ENCODE measurements at places on chromosomes 1 and 21.

DNA sequence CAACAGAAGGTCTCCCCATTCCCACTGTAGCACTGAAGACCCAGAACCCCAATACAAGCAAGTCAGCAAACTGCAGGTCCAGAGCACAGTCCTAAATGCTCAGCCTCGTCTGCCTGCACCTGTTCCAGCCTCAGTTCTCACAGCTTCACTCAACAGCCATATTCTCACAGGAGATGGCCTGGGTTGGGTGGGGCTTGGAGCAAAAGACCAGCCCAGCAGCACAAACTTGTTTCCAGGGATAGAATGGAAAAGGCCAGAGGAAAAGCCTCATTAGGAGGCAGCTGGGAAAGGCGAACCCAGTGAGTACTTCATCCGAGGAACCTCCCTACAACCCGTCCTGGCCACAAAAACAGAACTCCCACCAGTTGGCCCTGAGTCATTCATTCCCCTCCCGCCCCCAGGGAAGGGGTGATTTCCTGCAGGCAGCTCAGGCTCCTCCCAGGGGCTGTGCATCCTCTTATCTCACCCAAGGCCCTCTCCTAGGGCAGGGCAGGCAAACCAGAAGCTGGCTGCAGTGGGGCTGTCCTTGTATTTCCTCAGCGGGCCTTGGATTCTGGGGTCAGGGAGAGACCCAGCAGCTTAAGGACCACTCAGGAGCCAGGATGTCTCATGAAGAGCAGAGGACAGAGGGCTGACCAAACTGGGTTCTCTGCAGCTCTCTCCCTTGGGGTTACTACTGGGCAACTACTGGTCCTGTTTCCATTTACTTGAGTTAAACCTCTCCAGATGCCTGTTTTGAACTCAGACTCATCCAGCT, 7.4 kb upstream of the MPL start:
- DNase-seq: no peak

DNA sequence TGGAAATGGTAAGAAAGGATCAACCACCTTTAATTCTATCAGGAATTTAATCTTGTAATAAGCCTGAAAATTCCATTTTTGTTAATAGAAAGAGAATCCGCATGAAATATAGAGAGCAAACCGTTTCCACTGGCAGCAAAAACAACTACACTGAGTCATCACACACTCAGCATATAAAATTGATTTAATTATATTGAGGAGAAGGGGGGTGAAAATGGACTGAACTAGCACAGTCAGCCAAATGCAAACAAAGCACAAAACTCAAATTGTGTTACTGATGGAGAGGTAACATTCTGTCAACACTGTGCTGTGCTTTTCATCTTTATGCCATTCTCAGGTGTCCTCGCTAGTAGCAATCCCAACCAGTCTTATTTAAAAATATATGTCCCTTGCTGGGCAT, 1583.9 kb downstream of the MRPL39 start:
- no peak for DNase-seq

DNA sequence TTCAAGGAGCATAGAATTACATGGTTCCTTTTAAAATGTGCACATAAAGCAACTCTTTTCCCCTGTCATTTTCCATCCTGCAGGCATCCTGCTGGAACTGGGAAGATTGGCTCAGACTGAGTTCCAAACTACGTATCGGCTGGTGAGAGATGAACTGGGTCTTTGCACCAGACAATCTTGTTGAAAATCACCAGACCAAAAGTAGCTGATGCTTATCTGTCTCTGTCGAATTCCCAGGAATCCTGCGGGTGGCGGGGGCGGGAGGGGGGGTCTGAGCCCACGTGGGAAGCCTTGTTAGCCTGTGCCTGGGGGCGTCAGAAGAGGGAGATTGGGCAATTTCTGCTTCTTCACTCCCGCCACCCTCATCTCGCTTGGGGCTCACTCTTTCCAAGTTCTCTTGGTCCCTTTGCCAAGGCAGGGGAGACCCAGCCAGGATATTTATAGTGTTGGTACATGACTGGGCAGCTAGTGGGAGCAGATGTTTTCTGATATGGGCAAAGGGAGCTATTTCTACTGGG, 90.1 kb upstream of the SLC25A33 start:
- no peak for DNase-seq

DNA sequence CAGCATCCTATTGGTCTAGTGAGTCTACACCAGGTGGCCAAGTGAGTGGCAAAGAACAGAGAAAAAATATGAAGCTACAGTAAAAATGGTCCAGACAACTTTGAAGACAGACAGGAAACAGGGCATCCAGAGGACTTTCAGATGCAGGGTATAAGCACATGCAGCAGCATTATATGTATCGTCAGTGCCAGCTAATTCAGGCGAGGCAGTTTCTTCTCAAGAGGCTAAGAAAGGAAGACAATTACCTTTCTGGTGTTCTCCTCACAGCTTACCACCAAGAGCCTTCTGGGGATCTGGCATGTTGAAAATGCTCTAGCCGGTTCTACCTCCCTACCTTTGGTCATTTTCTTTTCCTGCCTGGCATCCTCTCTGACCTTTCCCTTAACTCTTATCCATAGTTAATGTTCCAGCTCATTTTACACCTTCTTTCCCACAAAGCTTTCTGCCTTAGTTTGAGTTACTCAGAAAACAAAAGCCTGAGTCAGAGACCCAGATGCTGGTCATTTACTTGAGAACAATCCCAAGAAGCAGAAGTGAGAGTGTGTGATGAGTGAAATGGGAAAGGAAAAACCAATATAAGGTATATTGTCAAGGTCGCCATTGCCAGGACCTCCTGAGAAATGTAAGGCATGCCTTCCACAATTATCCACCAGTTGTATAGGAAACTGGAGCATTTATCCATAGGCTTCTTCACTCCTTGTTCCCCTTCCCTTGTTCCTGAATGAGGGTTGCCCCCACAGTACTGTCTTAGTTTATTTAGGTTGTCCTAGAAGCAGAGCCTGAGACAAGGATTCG, 444.1 kb downstream of the PLPP3 start:
- no peak for DNase-seq

- DNase-seq: no peak
Measured at GRCh38 chr1:167227934-167228378, 7.3 kb downstream of the POU2F1 start.

GRCh38 chr1:27669876-27670275, 2.1 kb downstream of the IFI6 start:
- no peak for DNase-seq

- no peak for DNase-seq
Measured at GRCh38 chr21:31887391-31887841, 14.6 kb downstream of the HUNK start.

GRCh38 chr1:18419113-18419844, 61.5 kb upstream of the KLHDC7A start:
- no peak for DNase-seq

DNA sequence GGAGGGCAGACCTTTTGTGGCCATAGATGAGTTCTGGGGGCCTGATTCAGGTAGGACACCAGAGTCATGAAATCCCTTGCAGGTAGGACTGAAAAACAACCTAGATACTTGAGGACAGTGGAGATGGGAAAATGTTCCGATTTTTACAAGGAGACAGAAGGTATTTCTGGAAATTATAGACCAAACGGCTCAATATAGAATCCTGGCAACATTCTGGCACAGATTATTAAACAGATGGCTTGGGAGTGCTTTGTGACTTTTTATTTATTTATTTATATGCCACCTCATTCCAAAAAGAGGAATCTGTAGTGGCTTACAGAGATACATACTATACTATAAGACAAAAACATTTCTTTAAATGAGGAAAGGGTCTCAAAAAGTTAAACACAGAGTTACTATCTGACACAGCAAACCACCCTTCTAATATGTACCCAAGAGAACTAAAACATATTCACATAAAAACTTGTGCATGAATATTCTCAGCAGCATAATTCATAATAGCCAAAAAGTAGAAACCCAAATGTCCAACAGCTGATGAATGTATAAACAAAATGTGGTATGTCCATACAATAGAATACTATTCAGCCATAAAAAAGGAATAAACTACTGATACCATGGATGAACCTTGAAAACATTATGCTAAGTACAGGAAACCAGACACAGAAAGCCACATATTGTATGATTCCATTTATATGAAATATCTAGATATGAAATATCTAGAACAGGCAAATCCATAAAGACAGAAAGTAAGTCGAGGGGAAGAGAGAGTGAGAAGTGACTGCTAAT, 49.8 kb downstream of the CDK18 start:
- no peak for DNase-seq

- no peak for DNase-seq
Measured at GRCh38 chr1:9225411-9225785, 9.2 kb upstream of the H6PD start.

DNA sequence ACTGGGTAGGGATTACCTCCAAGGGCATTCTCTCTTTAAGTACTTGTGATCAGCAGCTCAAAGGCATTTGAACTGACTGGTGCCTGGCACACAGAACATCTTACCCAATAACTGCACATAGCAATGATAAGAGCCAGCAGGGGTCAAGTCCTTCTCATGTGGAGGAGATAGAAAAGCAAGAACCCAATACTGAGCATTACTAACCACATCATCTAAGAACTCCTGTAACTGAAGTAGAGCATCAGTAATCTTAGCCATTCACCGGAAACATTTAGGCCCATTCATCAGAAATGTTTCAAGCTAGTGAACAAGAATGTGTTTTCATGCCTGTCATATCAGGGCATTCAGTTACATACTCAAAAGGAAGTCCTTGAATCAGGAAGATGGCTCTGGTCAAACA, 33.6 kb upstream of the THEM4 start:
- DNase-seq: no peak

GRCh38 chr1:110165761-110166231, 15.5 kb downstream of the SLC6A17 start:
- DNase-seq: no peak

DNA sequence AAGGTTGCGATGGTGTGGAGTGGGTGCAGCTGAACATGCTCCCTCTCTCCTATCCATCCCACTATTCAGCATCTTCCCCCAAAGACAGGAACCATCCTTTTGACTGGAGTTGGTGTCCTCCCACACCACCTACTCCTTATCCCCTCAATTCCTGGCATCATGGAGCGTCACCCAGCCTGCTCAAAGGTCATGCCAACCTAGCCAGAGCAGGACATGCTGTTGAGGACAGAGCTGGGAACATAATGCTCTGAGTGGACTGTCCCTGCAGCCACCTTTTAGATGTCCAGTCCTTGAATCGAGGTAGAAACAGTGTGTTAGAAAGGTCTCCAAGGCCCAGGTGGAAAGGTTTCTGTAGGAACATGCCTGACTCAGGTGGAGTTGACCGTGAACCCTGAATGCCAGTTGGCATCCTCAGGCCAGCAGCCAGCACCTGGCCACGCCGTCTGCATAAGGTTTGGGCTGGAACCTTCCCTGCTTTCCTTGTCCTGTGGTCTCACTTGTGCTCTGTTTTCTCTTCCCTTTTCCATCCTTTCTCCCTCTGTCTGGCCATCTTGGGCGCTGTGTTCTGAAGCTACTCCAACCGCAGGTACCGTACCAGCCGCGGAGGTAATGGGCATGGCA, 52.2 kb upstream of the CNTN2 start:
- no peak for DNase-seq

Measured in stimulated activated CD4-positive, alpha-beta T cell treated with anti-CD3 and anti-CD28 coated beads, Interleukin-1b, Interleukin-23, amount 100 ng/mL, for 1 hour (primary cell).